ENCODE measurements at places on chromosomes 16 and 17.

- DNase-seq: no peak
These were observed 1.2 kb downstream of the GPRC5B start for GRCh38 chr16:19883296-19883965.

DNA sequence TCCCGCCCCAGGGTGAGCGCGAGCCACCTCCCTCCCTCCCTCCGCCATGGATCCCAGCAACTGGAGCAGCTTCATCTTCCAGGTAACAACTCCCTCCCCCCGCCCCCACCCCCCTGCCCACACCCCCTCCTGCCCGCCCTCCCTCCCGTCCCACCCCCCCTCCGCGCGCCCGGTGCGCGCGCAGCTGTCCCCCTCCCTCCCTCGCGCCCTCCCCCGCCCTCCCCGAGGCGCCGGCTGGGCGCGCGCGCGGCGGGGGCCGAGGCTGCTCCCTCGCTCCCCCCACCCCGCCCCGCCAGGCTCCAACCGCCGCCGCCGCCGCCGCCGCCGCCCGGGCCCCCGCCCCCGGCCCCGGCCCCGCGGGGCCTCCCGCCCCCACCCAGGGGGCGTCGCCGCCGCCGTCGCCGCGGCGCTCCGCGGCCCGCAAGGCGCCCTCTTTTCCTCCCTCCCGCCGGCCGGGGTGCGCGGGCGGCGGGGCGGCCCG lies at the start of gene MAZ:
TSS of gene MAZ (plus strand) at position 431 of the 481 bp plus-strand sequence. CDS start 173 bp downstream, outside the sequence.
- peak; percentile 75 for DNase-seq

DNA sequence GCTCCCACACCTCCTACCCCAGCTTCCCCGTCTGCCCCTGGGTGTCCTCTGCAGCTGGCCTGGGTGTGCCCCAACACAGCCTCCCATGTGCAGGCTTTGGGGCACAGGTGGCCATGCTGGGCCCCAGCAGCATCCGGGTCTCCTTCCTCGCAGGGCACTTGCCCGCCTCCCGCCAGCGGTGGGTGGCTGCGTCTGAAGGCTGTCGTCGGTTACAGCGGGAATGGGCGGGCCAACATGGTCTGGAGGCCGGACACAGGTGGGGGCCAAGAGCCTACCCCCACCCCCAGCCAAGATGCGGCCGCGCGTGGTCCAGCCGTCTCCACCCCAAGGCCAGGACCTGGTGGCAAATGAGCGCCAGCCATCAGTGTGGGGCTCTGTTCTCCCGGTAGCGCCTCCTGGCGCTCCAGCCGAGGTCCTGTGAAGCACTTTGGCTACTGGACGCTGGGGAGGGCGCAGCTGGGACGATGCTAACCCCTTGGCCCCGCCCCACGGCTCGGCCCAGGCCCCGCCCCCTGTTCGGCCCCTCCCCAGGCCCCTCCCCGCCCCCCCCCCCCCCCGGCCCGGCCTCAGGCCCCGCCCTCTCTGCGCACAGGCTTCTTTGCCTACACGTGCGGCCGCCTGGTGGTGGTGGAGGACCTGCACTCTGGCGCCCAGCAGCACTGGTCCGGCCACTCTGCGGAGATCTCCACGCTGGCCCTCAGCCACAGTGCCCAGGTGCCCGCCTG lies 7.3 kb upstream of the RHOT2 start:
- DNase-seq: peak; percentile 61

- DNase-seq: no peak
These were observed 786.1 kb downstream of the KCNJ2 start for GRCh38 chr17:70955441-70955840.

GRCh38 chr16:24191876-24192402 lies 64.2 kb upstream of the CACNG3 start:
- no peak for DNase-seq

GRCh38 chr17:76543826-76544545 lies 4.1 kb downstream of the PRCD start:
- no peak for DNase-seq

DNA sequence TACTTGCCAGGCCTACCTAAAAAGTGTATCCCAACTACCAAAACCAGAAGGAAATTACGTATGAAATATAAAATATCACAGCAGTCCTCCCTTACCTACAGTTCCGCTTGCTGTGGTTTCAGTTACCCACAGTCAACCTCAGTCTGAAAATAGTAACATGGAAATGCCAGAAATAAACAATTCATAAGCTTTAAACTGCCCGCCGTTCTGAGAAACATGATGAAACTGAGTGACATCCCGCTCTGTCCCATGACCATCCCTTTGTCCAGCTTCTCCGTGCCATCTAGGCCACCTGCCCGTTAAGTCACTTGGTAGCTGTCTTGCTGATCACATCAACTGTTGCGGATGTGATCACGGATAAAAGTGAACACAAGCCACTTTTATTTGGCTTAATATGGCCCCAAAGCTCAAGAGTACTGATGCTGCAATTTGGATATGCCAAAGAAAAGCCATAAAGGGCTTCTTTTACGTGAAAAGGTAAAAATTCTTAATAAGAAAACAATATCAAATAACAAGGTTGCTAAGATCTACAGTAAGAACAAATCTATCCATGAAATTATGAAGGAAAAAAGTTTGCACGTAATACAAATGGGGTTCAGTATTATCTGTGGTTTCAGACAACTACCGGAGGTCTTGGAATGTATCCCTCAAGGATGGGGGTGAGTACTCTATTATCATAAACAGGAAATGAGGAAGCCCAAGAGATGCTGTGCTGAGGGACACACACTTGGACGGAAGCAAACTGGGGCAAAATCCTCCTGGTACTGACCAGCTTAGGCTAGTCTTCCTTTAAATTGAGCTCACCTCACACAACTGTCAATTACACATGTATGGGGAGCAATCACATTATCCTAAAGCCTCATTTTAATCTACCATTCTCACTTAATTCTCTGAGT lies 8.2 kb downstream of the USP22 start:
- DNase-seq: no peak

- no peak for DNase-seq
These were observed 17.2 kb upstream of the CLEC18C start for GRCh38 chr16:70156207-70156978.

- no peak for DNase-seq
These were observed 34.5 kb downstream of the FAM222B start for GRCh38 chr17:28807925-28808634.

- no peak for DNase-seq
These were observed 73.6 kb downstream of the KCNJ2 start for GRCh38 chr17:70242781-70243437.
